Placental pericyte (primary cell): ENCODE measurements at places on chromosomes 1 and 21. TPM values are rescaled to one million over a fixed set of nuclear protein-coding genes. Genes with fewer than 3 reads are reported as not detected.

Gene RGS8
- not detected in 2 replicates for total RNA-seq

Gene TSNAX
- 28.2 and 45.5 TPM in 2 replicates for total RNA-seq

Gene TNFRSF8
- total RNA-seq = under 0.01 and 0.14 TPM in 2 replicates

Gene RERE
- total RNA-seq = 68.3 and 81.9 TPM in 2 replicates

Gene TARBP1
- 7.4 and 18.6 TPM in 2 replicates for total RNA-seq

Gene ATF3
- 2.9 and 24.7 TPM in 2 replicates for total RNA-seq

Gene MRPL9
- 77.2 and 87.5 TPM in 2 replicates for total RNA-seq

Gene ETV3L
- total RNA-seq = not detected in 2 replicates

Gene AQP10
- not detected in 2 replicates for total RNA-seq

Gene CLCA1
- 0.22 TPM in 1 of 2 replicates, not detected in the other for total RNA-seq

Gene VCAM1
- total RNA-seq = 33.8 and 113 TPM in 2 replicates

Gene AMIGO1
- 0.43 and 1.1 TPM in 2 replicates for total RNA-seq

Gene UHMK1
- total RNA-seq = 41.8 and 119 TPM in 2 replicates

Gene CD164L2
- total RNA-seq = not detected in 2 replicates

Gene LYPD8
- total RNA-seq = 0.14 TPM in 1 of 2 replicates, not detected in the other

Gene FCGR3A
- 0.14 TPM in 1 of 2 replicates, not detected in the other for total RNA-seq

Gene CLCN6
- total RNA-seq = 15.9 and 37.4 TPM in 2 replicates
